ENCODE measurements at places on chromosomes 7 and 10.

DNA sequence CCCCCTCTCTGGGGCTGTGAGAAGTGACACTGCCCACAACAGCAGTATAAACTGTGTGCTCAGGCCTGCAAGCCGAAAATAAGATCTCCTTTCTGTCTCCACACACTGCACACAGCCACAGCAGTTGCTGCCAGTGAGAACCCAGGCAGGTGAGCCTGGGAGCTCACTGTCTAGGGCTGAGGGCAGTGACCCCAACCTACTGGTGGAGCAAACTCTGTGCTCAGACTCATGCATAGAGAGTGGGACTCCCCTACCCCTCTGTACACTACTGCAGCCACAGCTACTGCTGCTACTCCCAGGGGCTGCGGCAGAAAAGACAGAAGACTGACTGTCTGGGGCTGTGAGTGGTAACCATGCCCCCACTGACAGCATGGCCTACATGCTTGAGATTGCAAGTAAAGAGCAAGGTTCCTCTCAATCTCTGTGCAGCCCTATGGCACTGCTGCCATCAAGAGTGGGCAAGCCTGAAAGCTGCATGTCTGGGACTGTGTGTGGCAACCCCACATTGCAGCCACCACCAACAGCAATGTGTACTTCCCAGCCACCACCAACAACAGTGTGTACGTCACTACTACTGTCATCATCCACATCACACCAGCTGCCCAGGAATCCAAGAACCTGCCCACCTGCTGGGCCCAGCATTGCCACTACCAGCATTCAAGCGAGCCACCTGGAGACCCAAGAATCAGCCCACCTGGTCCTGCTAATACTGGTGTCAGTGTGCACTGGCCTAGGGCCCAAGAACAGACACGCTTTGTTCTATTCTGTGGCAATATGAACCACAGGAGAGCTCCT is 226.1 kb downstream of the XPNPEP1 start:
- no peak for DNase-seq

- DNase-seq = no peak
These were observed 100.5 kb downstream of the CALD1 start for GRCh38 chr7:134879815-134880475.

- DNase-seq = no peak
These were observed 55.3 kb downstream of the ZMIZ1 start for GRCh38 chr10:79124066-79124465.

- DNase-seq = no peak
These were observed 82.7 kb downstream of the PLCE1 start for GRCh38 chr10:94076325-94076841.

DNA sequence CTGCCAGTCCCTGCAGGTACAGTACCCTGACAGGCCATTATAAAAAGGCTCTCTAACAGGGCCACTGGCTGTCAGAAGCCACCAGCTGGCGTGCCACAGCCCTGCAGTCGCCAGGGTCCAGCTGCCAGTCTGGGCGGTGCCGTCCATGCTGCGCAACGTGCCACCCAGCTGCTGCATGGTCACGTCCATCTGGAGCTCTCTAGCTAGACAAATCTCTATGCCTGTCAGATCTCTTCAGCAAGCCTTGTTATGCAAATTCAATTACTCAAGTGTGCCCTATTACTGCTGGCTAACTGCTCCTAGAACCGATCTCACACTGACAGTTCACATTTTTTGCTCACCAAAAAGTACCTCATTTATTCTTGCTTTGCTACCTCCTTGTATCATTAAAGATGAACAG is 75.9 kb downstream of the HIBADH start:
- no peak for DNase-seq
